Karpas-422 (cell line): ENCODE measurements at places on chromosomes 3 and 15. TPM values are rescaled to one million over a fixed set of nuclear protein-coding genes. Genes with fewer than 3 reads are reported as not detected.

Gene COPS2
- 50.7 and 65.5 TPM in 2 replicates for total RNA-seq

Gene TLR9
- total RNA-seq = 7.4 and 26.5 TPM in 2 replicates

Gene FAH
- total RNA-seq = 38.8 and 57.0 TPM in 2 replicates

Gene SLC28A2
- total RNA-seq = not detected in 2 replicates

Gene CCR2
- not detected in 2 replicates for total RNA-seq

DNA sequence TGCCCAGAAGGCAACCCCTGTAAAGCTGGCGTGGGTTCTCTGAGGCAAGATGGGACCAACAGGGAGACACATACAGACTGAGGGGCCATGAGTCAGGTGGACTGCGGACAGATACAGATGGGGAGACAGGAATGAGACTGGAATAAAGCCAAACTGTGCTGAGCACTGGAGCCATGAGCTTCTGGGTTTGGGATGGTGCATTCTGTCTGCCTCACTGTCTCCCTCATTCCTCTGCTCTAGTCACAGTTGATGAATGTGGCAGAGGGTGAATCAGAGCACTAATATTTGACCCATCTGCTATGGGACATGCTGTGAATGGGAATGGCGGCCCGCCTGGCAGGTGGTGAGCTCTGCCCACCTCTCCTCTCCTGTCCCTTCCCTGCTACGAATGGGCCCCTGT is 262.9 kb downstream of the EPHB1 start:
- no peak for DNase-seq

DNA sequence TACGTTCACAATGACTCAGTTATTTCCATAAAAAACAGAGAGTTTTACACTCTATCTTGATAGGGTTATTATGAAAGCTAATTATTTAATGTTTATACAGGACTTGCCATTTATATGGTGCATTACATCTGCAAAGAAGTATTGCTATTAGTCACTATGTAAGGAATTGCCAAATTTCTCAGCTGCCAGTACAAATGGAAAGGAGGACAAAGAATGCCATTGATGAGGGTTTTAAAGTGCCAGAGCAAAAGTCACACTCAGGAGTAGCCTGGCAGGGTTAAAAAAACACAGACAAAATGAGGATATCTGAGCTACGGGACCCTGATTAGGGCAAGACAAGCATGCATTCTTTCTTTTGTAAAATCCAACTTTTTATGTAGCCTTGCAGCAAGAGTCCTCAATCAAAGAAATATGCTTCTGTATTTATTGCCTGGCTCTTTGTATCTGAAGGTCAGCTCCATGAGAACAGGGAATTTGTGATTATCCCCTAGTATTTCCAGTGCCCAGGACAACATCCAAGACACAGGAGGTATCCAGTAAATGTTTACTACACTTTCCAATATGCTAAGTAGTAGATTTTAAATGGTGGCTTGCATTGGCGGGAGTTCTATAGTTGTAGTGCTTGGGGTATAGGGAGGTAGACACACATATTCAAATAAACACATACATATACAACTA is 1013.6 kb downstream of the ROBO1 start:
- DNase-seq = no peak

DNA sequence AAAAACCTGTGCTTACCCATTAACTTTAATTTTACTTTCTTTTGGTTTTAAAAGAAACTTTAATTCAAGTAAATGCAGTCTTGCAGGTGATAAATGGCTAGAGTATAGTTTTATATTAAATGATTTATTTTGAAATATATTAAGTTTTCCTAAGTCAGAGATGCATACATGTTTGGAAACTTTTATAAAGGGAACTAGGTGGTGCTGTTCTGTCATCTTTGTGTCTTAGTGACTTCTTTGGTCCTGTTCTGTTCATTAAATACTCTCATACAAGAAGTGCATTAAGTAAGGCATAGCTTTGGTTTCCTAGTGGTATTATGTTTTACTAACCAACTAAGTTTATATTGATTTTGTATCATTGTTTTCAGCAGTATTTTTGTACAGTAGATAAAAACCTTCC is 15.6 kb downstream of the CADM2 start:
- no peak for DNase-seq

GRCh38 chr3:33750211-33750548 is 32.1 kb upstream of the CLASP2 start:
- DNase-seq = no peak

DNA sequence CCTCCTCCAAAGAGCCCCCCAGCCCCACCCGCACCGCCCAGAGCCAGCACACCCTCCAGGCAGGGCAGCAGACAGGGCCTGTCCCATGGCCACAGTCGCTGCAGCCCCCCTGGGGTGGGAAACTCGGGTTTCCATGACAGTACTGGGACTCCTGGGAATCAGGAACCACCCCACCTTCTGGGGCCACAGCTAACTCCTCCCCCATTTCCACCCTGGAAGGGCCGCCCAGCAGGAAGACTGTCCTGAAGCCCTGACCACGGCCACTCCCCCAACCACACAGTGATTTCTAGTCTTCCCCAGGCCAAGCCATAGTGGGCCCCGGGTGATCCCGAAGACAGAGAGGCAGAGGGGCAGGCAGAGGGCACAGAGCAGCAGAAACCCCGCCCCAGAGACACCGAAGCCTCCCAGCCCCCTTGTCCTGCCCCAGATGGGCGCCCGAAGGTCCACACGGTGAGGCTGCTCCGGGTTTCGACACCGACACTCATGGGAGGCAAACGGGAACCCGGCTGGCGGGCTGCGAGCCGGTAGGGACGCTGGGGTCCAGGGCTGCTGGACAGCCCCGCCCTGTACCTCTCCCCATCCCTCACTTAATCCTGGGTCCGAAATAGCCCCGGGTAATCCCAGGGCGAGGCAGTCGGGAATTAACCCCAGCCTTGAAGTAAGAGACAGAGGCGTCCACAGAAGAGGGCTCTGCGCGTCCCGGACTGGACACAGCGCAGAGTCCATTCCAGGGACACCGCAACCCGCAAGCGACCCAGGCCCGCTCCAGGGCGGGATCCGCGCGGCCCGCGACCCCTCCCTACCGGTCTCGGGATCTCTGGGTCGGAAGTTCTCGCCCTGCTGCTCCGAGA is 138.4 kb downstream of the NUP210 start:
- DNase-seq = no peak

DNA sequence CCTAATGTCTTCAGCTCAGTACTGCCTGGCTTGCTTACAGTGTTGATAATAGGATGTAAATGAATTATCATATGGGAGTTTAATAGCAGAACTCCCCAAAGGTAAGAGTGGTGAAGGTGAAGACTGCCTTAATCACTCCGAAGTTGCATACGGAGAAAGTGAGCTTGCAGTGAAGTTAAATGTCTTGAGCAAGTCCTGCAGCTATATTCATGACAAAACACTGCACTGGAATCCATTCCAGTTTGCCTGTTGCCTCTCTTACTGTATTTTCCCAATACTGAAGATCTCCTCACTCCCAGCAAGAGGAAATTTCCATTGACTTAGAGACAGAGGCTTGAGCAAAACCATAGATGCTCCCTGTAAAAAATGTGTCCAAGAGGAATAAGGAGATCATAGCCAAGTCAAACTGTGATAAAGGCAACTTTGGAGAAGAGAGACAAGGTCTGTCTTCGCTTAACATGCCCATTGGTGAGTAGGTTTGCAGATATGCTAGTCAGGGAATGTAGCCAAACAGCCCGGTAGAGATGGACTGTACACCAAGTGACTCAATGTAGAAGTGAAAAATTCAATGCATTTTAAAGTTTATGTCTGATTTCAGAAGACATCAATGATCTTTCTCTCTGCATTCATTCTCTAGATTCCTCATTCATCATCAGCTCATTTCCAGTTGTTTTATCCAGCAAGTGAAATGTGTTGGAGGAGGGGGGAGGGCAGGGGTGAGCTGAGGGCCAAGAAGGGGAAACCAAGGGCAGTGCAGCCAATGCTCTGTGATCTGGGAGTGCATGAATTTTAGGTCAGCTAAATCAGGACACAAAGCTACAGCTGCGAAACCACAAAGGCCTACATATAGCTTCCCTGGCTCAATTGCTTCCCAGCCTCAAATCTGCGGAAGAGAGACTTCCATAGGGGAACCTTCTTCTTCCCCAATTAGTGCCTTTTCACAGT is 667.1 kb upstream of the NR2F2 start:
- DNase-seq = no peak

- no peak for DNase-seq
Observed at GRCh38 chr3:8253201-8253600, 248.4 kb upstream of the LMCD1 start.

DNA sequence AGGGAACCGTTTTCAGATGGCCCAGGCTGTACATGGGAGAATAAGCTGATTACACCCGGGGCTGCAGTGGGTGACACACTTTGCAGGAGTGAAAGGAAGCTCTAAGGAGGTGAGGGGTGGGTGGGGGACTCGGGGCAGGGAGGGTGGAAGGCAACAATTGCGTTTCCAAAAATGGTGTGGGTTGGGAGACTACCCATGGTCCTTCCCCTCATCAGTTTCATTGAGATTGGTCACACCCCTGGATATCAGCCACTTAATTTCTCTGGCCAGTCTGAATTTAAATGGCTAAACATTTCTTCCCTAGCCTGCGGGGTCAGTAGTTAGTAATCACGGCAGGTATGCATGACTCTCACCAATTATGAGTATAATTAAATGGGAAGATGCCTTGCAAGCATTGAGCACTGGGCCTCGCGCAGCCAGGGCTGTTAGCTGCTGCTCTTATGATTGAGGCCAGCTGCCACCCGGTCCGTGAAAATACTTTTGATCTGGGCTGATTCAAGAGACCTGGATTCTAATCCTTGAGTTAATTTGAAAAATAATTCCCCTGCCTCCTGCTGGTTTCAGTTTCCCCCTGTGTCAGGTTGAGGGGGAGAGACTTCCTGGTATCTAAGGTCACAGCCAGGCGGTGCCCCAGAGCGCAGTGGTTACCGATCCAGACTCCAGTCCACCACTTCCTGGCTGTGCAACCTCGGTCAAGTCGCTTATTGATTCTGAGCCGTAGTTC is 23.3 kb downstream of the SLC6A6 start:
- DNase-seq = no peak

DNA sequence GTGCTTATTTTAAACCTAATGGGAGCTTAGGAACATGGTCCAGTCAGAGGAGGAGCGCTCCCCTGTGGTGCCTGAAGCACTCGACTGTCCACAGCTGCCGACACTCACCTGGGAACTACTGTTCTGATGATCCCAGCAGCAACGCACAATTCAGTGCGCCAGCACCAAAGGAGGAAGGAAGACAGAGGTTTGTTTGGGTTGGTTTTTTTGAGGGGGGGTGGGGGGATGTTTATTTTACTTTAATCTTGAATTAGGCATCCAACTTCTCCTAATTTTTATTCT is 48.8 kb upstream of the VGLL4 start:
- no peak for DNase-seq

GRCh38 chr3:138542977-138543376 is 51.1 kb downstream of the CEP70 start:
- no peak for DNase-seq

DNA sequence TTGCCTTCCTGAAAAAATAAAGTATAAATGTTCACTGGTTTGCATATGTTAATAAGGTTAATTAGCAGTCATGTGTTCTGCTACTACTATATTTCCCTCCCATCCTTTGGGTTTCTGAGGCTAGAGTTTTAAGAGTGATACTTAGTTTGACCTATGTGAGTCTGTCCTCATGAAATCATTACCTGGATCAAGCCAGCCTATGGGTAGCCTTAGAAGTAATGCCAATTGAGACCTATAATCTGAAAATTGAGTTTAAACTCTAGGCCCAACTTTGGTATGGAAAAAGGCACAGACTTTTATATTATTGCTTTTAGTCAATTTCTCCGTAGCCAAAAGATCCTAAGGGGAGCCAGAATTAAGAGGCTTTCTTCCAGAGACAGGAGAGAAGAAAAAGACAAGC is 18.4 kb upstream of the SOX2 start:
- DNase-seq = no peak

DNA sequence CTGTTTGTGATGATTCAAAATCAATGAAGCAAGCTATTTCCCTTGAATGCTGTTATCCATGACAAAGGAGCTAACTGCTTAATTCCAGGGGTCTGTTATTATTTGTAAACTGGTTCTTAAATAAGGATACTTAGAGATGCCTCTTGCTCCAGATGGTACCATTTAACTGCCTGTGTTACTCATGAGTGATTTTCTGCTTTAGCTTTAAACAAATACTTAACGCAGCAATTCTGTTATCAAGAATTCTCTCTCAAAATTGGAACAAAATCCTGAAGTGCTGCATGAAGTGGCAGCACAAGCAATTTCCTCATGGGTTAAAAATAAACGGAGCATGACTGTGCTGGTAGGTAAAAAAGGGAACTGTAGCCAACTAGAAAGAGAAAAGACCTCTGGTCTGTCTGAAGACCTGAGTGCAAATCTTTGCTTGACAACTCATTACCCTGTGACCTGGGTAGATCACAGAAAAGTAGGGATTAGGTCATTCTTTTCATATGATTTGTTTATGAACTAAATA is 62.5 kb upstream of the GBE1 start:
- DNase-seq = peak; percentile 61

GRCh38 chr3:183114384-183115178 is 15.3 kb upstream of the MCCC1 start:
- peak; percentile 59 for DNase-seq

- no peak for DNase-seq
Observed at GRCh38 chr3:165259541-165260193, 63.5 kb upstream of the SLITRK3 start.

DNA sequence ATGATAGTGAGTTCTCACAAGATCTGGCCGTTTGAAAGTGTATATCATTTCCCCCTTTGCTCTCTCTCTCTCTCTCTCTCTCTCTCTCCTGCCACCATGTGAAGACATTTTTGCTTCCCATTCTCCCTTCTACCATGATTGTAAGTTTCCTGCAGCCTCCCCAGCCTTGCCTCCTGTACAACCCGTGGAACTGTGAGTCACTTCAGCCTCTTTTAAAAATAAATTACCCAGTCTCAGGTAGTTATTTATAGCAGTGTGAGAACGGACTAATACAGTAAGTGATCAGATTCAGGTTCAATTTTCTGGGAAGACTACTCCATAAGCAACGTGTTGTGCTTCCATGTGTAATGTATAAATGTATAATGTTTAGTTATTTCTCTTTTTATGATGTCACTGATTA is 29.2 kb downstream of the CADPS start:
- DNase-seq = no peak

DNA sequence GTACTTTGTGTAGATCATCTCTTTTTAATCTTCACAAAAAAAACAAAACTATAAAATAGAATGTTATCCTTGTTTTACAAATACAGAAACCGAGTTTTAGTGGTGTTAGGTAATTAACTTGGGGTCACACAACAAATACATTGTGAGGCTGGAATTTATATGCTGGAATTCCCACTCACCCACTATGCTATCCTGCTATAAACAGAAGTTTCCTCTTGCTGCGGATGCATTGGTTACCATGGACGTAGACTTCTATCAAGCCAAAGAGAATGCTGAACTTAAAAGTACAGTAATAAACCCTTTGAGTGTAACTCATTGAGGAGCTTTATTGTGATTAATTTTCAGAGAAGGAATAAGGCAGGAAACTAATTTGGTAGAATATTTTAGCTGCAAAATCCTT is 9.2 kb downstream of the SNAP23 start:
- DNase-seq = no peak

- DNase-seq = no peak
Observed at GRCh38 chr3:4943549-4943948, 35.7 kb upstream of the BHLHE40 start.

GRCh38 chr3:157533298-157534070 is 30.3 kb upstream of the VEPH1 start:
- DNase-seq = no peak
